NCI-H524 (cell line): ENCODE measurements at places on chromosomes 12 and 14.
A peak's percentile ranks its signal among the peaks of the same experiment; 100 is the strongest.

- no peak for DNase-seq
Measured at GRCh38 chr12:103827911-103828391, 13.1 kb downstream of the NT5DC3 start.

- DNase-seq = no peak
Measured at GRCh38 chr14:103856105-103856504, 8.7 kb upstream of the PPP1R13B start.

- DNase-seq = no peak
Measured at GRCh38 chr14:36300337-36300736, 20.1 kb downstream of the MBIP start.

- no peak for DNase-seq
Measured at GRCh38 chr12:26556916-26557315, 276.1 kb downstream of the ITPR2 start.

DNA sequence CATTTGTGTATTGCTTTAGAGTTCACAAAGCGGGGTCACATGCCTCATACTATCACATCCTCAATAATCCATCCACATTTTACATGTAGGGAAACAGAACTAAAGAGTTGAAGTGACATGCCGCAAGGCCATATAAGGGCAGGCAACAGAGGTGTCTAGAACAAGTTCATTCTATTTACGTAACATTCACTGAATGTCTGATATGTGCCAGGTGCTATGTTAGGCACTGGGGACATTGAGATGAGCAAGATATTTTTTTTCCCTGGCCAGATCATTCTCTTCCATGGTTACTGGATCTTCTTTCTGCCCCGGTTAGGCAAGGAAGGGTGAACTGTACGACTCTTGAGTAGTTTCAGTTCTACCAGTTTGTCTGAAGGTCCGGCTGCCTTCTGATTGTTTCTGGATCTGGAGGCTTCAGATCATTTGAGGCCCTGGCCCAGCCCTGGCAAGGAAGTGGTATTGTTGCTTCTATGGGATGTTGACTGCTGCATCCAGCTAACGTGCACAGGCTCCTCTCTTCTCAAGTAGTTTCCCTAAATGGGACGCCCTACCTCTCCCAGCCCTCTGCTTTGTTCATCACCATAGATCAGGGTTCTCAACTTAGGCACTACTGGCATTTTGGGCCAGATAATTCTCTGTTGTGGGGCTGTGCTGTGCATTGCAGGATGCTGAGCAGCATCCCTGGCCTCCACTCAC lies 12.1 kb downstream of the GPATCH2L start:
- DNase-seq = no peak

DNA sequence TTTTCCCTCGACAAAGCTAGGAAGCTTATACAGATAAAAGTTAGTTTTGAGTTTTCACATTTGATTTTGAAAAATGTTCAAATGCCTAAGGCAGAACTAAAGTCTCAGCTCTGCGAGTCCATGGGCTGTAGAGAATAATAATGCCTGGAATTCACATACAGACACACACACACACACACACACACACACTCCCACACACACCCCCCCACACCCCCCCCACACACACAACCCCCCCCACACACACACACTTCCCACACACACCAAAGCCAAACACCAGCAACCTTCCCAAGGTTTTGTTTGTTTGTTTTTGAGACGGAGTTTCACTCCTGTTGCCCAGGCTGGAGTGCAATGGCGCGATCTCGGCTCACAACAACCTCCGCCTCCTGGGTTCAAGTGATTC lies 62.8 kb upstream of the EIF5 start:
- no peak for DNase-seq

DNA sequence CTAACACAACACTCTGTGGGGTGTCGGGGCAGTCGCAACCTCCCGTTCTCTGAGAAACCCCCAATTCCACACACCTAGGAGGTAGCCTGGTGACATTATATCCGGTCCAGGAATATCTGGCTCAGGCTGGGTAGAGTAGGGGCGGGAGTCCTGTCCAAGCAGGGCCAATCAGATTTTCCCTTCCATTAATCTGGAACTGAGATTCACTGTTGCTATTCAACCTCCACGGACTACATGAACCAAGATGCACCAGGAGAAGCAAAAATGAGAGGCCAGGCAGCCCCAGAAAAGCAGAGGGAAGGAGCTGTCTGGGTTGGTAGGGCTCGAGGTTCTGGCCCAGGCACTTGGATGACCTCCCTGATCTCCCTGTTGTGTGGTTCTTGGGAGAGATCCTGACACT lies 51.0 kb downstream of the NINJ2 start:
- no peak for DNase-seq

GRCh38 chr12:48002773-48003218 lies 1.5 kb downstream of the COL2A1 start:
- no peak for DNase-seq

DNA sequence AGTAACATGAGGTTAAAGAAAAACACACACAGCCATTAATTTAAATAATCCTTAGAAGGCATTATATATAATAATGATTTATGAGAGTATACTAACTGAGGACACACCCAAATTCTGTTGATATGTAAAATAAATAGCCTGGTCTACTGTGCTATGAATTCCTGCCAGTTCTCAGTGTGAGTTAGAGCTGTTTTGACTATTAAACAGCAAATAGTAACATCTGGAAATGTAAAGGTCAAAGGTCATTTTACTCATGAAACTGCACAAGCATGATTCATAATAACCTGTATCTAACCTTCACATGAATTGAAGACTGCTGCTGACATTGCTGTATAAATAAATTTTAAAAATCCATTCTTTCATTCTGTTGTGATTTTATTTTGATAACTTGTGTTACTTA lies 966.7 kb downstream of the SLC6A15 start:
- DNase-seq = no peak

DNA sequence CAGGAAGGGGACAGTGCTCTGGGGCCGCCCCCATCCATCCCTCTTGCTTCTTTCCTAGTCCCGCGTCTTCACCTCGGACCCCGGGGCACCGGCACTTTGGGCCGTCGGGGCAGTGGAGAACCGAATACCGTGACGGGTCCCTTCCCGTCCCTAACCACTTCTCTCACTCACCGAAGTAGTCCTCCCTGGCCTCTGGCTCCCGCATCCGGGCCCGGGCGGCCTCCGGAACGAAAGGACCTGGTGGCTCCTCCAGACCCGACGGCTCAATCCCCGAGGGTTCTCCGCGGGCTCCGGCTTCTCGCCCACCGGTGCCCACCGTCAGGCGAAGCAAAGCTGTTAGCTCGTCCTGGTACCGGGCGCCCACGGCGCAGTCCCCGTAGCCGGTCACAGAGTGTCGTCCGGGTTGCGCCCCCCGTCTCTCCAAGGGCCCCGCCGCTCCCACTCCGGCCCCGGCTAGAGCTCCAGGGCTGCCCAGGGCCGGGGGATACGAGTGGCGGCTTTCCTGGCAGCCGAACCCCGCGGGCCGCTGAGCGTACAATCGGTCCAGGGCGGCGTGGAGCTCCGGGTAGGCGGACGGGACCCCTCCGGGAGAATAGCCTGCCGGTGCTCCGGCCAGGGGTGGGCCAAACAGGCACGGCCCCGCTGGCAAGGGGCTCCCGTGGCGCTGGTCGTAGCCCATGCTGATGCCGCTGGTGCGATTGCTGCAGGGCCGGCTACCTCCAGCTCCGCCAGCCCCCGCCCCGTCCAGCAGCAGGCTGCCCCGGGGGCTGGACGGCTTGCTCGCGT lies 1.1 kb downstream of the AJUBA start:
- no peak for DNase-seq

DNA sequence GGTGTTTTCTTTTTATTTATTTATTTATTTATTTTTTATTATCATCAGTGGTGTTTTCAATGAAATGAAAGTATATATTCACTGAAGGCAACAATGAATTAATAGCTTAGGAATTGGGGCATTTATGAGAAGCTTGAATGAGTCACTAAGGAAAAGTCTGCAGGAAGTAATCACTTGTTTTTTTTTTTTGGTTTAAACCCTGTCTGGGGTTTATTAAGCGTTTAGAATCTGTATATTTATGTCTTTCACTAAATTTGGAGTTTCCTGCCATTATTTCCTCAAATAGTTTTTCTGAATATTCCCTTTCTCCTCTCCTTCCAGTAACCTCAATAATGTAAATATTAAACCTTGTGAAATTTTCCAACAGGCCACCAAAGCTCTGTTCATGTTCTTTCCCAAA lies 85.5 kb downstream of the TESC start:
- DNase-seq = no peak

DNA sequence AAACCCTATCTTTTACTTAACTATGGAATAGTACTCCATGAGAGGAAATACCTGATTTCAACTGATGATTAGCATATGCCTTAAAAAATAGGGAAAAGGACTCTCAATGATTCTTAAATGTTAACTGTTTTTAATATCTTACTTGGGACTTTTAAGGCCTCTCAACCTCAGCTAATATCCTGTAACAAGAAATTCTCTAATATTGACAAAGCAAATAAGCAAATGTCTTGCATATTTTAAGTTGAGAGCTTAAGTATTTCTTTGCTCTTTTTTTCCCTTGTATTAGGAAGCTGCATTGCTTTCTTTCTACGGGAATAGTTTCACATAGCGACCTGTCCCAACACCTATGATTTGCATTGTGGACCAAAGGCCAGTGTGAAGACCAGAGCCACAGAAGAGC lies 249.9 kb downstream of the BCAT1 start:
- no peak for DNase-seq

DNA sequence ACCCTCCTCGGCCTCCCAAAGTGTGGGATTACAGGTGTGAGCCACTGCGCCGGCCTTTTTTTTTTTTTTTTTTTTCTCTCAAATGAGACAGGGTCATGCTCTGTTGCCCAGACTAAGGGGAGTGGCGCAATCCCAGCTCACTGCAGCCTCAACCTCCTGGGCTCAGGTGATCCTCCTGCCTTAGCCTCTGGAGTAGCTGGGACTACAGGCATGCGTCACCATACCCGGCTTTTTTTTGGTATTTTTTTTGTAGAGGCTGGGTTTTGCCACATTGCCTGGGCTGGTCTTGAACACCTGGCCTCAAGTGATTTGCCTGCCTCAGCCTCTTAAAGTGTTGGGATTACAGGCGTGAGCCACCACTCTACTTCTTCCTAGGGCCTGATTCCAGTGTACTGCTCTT lies 18.7 kb downstream of the FUT8 start:
- no peak for DNase-seq

DNA sequence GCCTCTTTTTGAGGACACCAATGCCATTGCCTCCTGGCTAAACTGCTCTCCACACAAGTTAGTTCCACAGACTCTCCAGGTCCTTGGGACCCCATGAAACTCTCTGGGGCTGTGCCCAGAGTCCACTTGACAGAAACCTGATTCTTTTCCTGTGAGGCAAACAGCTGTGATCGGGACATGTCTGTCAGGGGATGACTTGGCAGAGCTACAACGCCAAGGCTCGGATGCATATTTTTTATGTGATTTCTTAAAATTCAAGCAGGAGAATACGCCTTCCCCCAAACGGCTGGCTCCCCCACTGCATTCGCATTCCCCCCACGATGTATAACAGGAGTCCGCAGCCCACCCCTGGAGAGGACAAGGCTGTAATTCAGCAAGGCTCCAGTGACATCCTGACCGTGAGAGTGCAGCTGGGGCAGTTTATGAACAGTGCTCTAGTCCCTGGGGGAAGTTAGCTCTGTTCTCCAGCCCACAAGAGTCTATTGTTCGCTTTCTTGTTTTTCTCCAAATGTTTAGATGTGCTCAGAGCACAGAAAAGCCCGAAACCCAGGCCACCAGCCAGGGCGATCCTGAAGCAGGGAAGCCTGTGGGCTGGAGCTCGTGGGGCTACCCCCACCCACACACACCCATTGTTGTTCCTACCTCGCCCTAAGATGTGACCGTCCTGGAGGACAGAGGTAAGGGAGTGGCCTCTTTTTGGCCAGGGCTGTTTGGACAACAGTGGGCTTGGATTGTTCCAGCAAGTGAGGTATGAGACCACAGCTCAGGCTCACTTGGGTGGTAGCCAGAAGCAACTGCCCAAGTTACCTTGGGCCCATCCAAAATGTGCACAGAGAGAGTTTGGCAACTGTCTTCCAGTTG lies 159.5 kb downstream of the ZFP36L1 start:
- peak; percentile 84 for DNase-seq

DNA sequence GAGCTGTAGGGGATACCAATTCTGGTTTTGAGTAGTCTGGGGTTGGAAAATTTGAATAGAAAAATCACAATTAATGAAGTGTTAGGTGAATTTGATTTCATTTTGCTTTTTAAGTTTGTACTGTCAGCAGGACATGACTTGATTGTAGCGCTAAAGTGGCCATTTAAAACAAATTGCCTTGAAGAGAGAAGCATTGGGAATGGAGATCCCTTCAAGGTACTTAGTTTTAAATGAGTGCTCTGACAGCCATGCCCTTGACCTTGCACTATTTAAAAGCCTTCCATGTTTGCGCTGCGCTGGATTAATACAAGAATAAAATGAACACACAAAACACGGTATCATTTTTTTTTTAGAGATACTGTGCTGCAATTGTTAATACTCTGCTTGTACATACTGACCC lies 345.9 kb downstream of the NAV3 start:
- no peak for DNase-seq

DNA sequence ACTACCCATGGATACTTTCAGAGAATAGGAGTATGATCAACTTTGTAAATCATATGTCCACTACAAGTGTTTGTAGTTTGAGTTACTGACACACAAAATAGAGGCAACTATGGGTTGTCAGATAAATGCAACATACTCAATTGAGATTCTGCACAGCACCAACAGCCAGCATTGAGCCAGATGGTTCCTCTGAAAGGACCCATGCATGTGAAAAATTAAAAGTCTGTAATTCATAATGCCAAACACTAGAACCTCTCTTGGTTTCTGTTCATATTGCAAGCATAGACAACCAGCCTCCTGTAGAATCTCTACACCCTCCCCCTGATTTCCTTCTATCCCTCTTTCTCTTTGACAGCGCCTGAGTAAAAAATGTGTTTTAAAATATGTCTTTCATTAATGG lies 831.0 kb downstream of the C12orf50 start:
- DNase-seq = no peak

DNA sequence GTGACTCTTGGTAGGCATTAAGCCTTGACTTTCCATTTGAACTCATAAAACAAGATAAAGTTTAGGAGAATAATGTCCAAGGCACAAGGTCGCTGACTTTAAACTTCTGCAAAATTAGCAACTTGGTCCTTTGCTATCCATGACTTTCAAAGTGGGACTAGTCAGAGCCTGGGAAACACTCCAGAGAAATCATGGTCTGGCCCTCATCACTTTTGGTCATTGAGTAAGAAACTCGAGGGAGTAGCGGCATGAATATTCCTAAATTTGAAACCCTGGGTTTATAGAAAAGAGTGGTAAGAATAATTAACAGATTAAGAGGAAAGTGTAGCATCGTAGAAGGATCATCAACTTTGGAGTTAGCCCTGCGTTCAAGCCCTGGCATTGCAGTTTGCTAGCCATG lies 16.9 kb upstream of the APPL2 start:
- DNase-seq = no peak

- DNase-seq = no peak
Measured at GRCh38 chr14:104433401-104434213, 146.0 kb upstream of the C14orf180 start.

- DNase-seq = peak; percentile 67
Measured at GRCh38 chr12:53967421-53967925, 5.5 kb upstream of the HOXC11 start.

GRCh38 chr12:49776858-49777257 lies 35.5 kb downstream of the TMBIM6 start:
- DNase-seq = peak; percentile 8

- DNase-seq = no peak
Measured at GRCh38 chr14:48251290-48251689, 575.9 kb upstream of the MDGA2 start.
